Posterior vena cava (tissue), 2 donors: ENCODE measurements at places on chromosomes 5 and 9.

DNA sequence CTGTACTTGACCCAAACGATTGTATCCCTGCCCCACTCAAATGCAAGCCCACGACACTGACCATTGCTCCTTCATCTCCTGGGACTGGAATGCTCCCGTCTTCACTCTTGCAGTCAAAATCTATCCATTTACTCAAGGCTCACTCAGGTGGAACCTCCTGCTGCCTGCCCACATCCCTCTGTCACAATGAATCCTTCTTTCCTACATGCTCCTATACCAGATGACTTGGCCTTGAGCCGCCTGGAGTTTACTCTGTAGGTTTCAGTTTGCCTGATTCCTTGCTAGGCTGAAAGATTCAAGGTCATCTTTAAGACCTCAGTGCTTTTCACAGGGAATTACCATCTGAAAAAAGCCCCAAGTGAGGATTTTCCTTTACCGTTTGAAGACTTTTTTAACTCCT lies 264.1 kb downstream of the GLIS3 start:
- no peak for DNase-seq

DNA sequence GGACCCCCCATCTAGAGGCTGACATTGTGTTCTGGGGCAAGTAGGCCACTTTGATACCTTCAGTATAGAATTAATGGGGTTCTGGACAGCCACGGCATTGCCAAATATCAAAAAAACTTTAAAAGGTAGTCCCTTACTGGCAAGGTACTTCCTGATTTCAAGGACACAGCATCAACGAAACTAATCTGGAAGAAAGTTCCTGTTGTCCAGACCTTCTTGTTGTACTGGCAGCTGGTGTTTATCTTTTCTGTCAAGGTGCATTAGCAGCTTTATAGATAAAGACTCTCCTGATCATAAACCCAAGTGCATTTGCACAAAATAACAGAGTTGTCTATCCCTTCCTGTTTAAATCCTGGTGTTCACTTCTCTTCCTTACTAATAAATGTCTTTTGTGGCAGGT lies 23.7 kb upstream of the GOLGA1 start:
- no peak for DNase-seq

DNA sequence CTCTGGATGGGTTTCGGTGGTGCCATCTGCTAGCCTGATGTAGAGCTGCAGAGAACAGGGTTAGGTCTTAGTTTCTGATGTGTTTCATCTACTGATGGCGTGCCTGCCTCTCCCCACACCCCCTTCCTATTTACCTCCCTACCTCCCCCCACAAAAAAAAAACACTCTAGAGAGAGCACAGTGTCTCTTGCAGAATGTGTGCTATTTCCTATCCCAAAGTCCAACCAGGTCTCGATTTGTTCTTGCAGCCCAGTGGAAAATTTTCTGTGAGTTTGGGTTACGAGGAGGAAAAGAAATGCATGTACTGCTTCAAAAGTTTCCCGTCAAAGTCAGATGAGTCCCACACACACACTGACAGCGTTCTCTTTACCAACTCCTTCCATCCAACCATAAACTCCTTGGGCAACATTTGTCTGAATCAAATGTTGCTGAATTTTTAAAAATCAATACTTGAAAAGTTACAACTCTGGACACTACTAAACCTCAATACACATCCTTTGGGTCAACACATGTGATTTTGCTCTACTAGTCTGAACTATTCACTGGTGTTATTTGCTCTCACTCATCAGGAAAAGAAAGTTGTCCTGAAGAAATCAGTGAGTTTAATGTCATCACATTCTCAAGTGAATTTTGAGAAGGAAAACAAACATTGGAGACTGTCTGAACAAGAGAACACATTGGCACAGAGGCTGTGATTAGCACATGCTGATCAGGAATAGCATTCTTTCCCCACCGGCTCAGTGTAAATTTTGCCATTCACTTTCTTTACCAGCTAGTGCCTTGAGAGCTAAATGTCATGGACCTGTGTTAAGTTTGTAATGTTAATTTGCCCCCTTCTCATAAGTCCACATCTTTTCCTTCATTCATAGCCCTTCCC lies 84.1 kb downstream of the MAMDC2 start:
- DNase-seq = no peak

- DNase-seq = no peak
These were observed 32.7 kb upstream of the ADAMTSL1 start for GRCh38 chr9:18441261-18441660.

GRCh38 chr9:79559495-79560181 lies 12.1 kb upstream of the TLE4 start:
- no peak for DNase-seq

DNA sequence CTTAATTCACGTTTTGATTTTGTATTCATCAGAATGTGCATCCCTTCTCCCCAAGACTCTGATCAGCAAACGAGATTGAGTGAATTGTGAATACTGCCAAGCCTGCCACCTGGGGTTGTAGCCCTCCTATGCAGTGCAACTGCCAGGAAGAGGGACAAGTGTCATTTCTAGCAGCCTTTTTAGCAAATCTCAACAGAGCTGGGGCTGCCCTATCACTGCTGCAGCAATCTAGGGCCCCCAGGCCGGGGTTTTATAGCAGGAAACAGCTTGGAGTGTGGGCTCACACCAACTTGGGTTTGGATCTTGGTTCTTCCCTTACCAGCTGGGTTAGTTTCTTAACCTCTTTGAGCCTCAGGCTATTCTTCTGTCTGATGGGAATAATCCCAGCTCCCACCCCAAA lies 4.0 kb downstream of the CSF1R start:
- no peak for DNase-seq

GRCh38 chr9:136211006-136211405 lies 6.1 kb upstream of the LHX3 start:
- no peak for DNase-seq

DNA sequence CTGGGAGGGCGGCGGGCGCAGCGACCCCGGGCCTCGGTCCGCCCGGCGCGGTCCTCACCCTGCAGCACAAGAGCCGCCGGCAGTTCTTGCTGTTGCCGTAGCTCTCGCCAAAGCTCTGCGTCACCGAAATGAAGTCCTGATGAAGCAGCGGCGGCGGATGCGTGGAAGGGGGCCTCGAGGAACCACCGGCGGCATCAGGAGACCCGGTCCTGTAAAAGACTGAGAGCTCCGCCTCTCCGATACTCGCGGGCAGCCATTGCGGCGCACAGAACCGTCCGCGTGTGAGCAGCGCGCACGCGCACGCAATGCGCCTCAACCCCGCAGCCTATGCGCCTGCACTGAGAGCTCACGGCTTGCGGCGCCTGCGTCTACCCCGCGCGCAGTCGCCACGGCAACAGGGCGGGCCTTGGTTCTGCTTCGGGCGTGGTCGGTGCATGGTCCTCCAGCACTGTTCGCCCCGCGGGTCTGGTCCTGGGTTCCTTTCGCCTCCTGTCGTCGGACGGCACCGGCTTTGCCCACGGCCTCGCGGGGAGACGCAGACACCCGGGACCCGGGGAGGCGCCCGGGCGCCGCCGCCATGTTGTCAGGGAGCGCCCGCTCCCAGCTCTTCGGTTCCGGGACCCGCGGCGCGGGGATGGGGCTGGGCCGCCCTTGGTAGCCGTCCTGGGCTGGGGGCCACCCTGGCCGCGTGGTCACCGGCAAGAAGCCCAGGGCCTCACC lies 9.3 kb upstream of the GRIN1 start:
- peak; percentile 96 for DNase-seq

DNA sequence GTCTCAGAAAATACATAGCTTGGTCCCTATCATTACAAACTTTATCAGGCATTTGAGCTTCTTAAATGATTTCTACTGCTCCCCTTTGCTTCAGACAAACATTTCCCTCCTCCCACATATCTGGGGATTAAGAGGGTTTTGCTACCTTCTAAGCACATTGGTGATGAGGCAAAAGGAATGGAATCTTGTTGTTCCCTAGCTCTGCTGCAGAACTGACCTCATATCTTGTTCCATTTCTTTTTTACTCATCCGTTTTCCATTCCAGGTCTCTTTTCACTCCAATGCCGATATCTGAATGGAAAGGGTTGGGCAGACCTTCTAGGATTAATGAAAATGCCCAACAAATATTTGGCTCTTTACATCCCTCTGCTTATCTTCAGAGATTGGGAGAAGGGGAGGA lies 444.6 kb downstream of the ZNF608 start:
- no peak for DNase-seq

GRCh38 chr9:95605101-95605500 lies 88.3 kb upstream of the PTCH1 start:
- peak; percentile 14 for DNase-seq

- no peak for DNase-seq
These were observed 118.0 kb upstream of the BRINP1 start for GRCh38 chr9:119487118-119487827.

GRCh38 chr9:137311986-137312851 lies 10.1 kb upstream of the NRARP start:
- DNase-seq = peak; percentile 71

- no peak for DNase-seq
These were observed 10.0 kb downstream of the PLPPR1 start for GRCh38 chr9:101038488-101038887.

GRCh38 chr9:137222190-137223077 lies at the start of gene RNF208:
Gene RNF208, minus strand, starts transcription at chr9:137222240. Its CDS starts 1,028 bp downstream, at chr9:137221212.
- DNase-seq = no peak

GRCh38 chr5:41004931-41005330 lies 66.2 kb downstream of the MROH2B start:
- DNase-seq = no peak

DNA sequence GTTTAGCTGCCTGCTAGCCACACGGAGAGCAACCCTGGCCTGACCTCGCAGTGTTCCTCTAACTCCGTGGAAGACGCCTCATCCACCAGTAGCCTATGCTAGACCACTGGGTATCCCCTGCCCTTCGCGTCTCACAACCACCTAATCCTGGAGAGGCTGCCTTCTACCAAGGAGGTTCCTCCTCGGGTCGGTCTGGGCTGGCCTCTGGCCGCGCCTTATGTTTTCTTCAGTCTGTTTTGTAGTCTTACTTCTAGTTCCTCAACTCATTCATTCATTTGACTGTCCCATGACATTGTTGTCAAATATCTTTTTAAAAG lies 1.6 kb upstream of the TPM2 start:
- no peak for DNase-seq

DNA sequence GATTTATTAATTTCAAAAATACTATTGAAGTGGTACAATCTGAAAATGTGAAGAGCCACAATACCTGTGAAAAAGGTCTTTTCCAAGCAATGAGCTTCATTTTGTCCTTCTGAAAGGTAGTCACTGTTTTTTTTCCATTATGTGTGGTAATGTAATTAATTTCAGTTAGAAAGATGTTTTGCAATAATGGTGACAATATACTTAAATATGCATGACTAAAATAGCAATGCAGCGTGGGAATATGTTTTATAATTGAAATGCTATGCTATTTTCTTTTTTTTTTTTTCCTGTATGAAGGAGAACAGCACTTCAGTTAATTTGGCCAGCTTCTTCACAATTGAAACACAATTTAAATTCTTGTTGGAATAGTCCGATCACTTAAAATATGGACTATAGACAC lies 41.9 kb downstream of the NPR3 start:
- no peak for DNase-seq

- DNase-seq = no peak
These were observed 44.7 kb downstream of the GRIN3A start for GRCh38 chr9:101693546-101694336.

GRCh38 chr9:79116041-79116440 lies 455.7 kb upstream of the TLE4 start:
- DNase-seq = no peak

DNA sequence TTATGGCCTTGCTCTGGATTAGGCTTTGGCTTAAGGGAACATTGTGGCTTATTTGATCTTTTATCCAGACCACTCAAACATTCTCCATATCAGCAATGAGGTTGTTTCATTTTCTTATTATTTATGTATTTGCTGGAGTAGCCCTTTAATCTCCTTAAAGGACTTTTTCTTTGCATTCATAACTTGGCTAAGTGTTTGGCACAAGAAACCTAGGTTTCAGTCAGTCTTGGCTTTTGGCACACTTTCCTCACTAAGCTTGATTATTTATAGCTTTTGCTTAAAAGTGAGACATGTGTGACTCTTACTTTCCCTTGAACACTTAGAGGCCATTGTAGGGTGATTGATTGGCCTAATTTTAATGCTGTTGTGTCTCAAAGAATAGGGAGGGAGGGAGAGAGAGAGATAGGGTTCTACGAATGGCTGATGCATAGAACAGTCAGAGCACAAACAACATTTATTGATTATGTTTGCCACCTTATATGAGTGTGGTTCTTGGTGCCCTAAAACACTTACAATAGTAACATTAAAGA lies 2265.3 kb upstream of the C9orf72 start:
- no peak for DNase-seq

- DNase-seq = peak; percentile 58
These were observed 134.2 kb downstream of the ZNF354C start for GRCh38 chr5:179194201-179194910.

GRCh38 chr5:96404191-96404867 lies 28.7 kb downstream of the PCSK1 start:
- no peak for DNase-seq

GRCh38 chr9:136007934-136008692 lies 46.9 kb upstream of the UBAC1 start:
- DNase-seq = no peak

DNA sequence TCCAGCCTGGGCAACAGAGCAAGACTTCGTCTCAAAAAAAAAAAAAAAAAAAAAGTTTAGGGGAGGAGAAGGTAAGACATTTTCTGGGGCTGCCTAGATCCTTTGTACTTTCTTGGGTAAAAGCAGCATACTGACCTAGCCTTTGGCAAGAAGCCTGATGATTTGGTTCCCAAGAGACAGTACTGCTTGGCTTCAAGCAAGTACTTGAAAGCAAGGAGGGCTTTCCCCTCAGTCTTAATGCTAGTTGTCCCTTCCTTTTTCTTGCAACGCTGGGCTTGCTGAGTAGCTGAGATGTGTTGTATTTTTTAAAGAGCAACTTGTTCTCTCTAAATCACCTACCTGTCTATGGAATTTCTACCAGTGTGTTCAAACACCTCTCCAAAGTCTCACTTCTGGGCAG lies 76.2 kb downstream of the INSYN2B start:
- no peak for DNase-seq

DNA sequence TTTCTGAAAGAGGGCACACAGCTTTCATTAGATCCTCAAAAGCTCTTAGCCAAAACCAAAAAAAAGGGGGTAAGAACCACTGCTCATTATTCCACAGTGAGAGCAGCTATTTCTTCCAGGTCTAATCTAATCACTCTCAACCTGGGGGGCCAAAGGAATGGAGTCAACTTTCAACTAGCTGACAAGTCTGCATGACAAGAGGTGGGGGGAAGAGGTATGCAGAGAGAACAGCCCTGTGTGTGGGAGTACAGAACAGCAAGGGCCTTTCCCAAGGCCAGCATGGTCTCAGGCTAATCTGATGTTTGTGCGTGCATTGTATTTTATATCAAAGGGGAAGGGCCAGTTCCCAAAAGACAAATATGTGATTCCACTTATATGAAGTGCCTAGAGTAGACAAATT lies 36.9 kb upstream of the PIP5K1B start:
- no peak for DNase-seq

GRCh38 chr5:95759634-95760033 lies 28.5 kb downstream of the RHOBTB3 start:
- no peak for DNase-seq

GRCh38 chr9:13718086-13718485 lies 438.6 kb upstream of the MPDZ start:
- DNase-seq = no peak

GRCh38 chr9:107620801-107621200 lies 131.2 kb upstream of the KLF4 start:
- no peak for DNase-seq
